Myocyte (in vitro differentiated cells): ENCODE measurements at places on chromosomes 5 and 9.

- DNase-seq: no peak
Observed at GRCh38 chr9:88723751-88724150, 188.8 kb downstream of the NXNL2 start.

- DNase-seq: peak; percentile 83
Observed at GRCh38 chr5:130720355-130720754, 444.7 kb downstream of the HINT1 start.

DNA sequence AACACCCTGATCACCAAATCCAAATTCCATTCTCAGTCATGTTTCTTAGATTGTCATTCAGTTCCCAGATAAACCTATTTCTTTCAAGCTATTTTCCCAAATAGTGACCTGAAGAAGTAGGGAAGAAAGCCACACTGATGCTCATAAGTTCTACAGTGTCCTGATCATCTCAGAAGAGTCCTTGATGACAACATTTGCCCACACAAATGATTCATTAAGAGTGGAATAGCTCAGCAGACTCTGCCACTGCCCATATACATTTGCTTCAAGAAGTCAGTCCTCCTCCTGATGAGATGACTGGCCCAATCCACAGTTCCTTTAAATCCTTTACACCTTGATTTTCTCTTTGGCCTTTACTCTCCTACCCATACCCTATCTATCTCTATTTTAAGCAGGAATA, 283.7 kb upstream of the NR4A3 start:
- DNase-seq: no peak

- DNase-seq: no peak
Observed at GRCh38 chr9:87445646-87446045, 52.0 kb upstream of the DAPK1 start.

- no peak for DNase-seq
Observed at GRCh38 chr9:111001526-111001925, 36.7 kb downstream of the LPAR1 start.

DNA sequence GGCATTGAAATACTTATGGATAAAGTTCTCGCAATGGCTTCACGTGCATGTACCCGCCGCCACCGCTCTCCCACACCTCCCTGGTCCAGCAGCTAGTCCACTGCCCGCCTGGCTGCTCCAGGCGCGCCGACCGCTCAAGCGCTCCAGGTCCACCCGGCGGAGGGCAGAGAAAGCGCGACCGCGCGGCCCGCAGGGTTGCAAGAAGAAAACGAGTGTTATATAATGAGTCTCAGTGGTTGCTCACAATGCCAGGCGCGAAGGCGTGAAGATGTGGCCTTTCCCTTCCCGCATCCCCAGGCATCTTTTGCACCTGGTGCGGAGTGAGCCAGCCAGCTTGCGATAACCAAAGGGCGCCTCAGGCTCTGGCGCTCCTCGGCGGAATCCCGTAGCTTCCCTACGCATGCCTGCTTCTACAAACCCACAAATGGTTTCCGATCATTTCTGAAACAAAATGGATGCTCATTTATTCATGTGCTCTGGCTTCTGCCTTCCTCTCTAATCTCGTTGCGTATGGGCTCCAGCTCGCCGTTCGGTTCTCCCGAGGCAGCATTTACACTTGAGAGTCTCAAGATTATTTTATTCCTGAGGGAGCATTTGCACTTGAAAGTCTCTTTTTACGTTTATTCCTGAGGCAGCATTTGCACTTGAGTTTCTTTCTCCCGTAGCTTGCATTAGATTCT, 25.7 kb downstream of the CDKN2A start:
- DNase-seq: no peak

- peak; percentile 30 for DNase-seq
Observed at GRCh38 chr9:32350682-32351081, 33.8 kb upstream of the ACO1 start.
